ENCODE measurements at places on chromosomes 4 and X.

DNA sequence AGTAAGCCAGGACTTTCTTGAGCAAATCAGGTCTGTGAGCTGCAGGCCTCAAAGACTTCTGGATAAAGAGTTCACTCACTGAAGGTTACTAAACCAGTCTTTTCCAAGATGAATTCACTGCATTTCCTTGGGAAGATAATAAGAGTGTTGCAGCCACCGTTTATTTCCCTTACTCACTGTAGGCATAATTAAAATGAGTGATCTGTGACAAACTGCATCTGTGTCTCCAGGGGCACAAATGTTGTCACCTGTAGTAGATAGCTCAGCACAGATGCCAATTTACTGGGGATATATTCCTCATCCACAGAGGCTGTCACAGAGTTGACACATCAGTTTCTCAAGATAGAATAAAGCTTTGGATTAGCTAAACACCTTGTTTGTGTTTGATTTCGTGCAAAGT, 580.2 kb downstream of the SPRY1 start:
- DNase-seq: no peak

DNA sequence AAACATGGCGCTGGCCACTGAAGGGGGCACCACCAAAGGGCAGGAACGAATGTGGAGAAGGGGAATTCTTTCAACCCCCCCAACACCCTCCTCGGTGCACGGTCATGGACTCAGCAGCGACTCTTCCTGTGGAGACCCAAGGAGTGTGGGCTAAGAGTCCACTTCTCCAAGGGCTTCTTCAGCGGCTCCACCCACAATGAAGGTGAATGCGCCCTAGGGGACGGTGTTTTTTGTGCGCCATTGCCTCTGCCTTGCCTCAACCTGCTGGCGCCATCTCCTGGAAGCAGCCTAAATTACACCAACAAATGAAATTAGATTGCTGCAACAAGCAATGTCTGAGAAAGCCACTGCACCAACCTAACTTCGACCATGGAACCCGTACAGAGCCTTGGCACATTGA, 169.2 kb upstream of the MAGEB18 start:
- DNase-seq: no peak

GRCh38 chr4:117327491-117327890, 242.1 kb upstream of the TRAM1L1 start:
- no peak for DNase-seq

GRCh38 chr4:141513866-141514265, 122.5 kb upstream of the IL15 start:
- DNase-seq: no peak

GRCh38 chr4:84796394-84796793, 170.1 kb downstream of the WDFY3 start:
- DNase-seq: no peak

GRCh38 chr4:151951671-151952050, 190.9 kb upstream of the GATB start:
- DNase-seq: no peak

- no peak for DNase-seq
Measured at GRCh38 chr4:82124932-82125786, 248.6 kb downstream of the HNRNPD start.

DNA sequence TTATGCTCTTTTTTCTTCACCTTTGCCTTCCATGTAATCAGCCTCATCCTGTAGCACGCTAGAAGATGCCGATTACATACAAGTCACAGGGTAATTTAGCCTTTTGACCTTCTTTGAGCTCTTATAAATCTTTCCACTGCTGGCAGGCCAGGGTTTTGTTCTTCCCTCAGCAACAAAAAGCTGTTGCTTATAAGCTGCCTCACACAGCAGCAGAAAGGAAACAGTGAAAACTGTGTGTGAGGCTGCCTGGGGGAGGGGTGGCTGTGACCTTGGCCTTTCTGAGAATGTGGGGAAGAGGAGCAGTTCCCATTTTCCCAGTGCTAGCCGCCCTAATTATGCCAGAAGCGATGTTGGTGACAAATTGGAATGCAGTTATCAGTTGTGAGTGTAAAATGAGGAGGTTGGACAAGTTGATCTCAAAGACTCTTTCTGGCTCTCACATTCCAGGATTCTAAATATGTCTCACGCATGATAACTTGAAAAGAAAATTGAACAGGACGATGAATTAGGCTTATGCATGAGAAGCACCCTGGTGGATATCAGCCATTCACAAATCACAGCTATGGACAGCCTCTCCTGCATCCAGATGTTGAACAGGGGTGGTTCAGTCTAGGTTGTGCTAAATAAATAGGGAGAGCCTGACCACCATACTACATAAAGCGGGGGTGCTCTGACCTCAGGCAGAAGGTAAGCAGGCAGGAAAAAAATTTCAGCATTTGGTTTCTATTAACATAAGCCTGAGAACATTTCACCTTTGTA, 25.7 kb downstream of the SLITRK2 start:
- no peak for DNase-seq

DNA sequence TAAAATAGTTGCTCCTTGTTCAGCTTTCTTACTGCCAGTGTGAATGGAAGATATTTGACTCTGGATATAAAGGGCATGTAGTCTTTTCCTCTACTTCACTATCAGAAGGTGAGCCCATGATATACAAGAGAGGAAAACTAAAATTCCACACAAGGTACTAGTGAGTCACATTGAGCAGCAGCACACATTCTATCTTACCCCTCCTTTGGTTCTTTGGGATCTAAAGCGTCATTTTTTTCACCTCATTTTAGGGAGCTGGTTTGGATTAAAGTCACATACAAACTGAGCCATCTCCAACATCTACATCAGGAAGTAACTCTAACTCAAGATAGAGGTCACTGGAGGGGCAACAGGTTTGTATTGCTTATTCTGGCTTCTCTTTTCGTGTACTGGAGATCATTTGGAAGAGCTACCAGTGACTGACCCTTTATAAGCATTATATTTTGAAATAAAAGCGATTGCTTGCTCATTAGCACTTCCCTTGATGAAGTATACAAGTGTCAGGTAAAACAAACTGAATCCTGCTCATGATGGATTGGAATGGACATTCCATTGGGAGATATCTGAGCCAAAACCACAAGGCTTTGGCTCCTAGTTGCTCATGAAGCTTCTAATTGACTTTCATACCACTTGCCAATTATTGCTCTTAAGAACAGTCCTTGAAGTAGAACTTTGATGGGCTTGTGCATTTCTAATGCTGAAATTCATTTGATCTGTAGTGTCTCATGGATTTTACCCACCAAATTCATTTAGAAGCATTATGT, 124.1 kb downstream of the SPCS3 start:
- no peak for DNase-seq

- no peak for DNase-seq
Measured at GRCh38 chrX:63958134-63958865, 173.3 kb upstream of the ARHGEF9 start.

DNA sequence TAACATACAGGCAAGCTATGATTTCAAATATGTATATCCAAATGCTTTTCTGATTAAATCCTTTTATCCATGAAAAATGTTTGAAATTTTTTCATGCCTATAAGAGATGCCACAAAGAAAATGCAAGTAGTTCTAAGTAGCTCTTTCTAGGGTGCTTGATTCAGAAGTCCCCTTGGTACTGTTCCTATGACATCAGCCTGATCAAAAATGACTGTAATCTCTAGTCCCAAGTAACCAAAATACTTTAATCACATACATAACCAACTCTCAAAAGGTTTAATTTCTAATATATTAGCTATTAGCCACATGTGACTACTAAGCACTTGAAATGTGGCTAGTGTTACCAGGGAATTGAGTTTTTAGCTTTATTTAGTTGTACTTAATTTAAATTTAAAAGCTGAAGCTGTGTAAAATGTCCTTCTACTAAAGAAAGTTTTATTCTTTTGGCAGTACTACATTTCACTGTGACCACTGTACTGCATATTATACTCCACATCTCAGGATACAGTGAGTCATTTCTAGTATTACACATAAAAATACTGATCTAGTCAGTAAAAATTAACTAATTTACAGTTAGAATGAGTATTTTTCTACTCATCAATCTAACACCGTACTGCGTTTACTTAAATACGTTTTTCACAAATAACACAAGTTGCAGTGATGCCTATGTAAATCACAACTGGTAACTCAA, 33.9 kb downstream of the FBXW7 start:
- no peak for DNase-seq

DNA sequence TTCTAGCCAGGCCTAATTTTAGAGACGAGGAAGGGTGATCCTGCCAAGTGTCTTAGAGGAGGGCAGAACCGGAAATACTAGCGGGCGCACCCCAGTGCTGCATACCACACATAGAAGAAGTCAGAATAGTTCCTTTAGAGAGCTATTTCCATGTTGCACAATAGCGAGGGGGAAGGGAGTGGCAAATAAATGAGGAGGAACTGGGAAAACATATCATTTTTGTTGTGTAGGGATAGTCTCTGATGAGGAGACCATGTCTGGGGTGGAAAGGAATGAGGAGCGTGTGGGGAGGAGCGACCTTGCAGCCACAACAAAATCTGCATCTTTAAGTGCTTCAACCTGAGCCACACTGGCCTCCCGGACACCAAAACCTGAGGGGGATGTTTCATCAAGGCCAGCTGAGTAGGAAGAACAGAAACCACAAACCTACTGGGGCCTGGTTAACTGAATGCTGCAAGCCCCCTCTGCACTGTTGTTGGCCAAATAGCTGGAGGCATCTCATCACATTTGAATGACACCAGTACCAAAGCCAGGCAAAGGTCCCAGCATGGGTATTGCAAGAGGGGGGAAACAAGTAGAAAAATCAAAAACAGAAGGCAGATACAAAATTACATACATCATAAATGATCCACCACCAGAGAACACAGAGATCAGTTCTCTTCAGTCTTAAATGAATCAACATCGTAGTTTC, 26.7 kb upstream of the C1QTNF7 start:
- DNase-seq: no peak

Measured in HuH-7.5 (cell line).